ENCODE measurements at places on chromosomes 5 and 9.

- DNase-seq: no peak
Observed at GRCh38 chr5:147972076-147972840, 65.9 kb upstream of the C5orf46 start.

GRCh38 chr5:68333649-68334552 lies 118.3 kb downstream of the PIK3R1 start:
- DNase-seq: peak; percentile 85

DNA sequence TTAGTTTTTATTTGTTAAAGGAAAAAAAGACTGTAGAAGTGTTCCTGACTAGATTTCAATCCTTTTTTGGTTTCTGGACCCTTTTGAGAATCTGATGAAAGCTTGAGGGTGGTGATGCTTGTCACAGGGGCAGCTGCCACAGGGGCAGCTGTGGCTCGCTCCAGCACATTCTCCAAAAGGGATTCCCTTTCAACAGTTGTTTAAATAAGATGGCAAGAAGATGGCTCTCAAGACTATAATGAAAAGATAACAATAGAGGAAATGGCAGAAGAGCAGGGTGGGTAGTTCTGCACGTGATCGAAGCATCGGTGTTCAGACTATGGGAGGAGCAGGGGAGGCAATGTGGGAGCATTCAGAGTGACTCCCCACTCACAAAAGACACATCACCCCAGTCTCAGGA lies 46.5 kb upstream of the TNFAIP8 start:
- DNase-seq: no peak

GRCh38 chr9:85483208-85483607 lies 258.5 kb downstream of the AGTPBP1 start:
- DNase-seq: no peak

DNA sequence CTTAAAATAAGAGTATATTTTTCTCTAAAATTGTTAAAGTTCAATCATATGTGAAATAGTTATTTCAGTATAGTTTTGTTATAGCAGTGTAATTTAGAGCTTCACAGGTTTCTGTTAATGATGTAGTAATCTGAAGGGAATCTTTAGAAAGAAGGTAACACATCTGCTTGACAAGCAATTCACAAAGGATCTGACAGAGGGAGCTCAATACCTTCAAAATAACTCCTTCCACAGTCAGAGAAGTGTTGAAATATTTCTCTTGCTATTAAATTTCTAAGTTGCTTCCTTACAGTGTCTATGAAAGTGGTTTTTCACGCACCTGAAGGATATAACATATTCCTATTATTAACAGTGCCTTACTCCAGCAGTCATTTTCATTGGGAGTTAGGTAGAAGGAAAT lies 44.9 kb downstream of the SLC25A51 start:
- no peak for DNase-seq

- no peak for DNase-seq
Observed at GRCh38 chr9:135783540-135784245, 81.7 kb downstream of the KCNT1 start.
